ENCODE measurements at places on chromosomes 5 and 9. TPM values are rescaled to one million over a fixed set of nuclear protein-coding genes. Genes with fewer than 3 reads are reported as not detected.

LURAP1L gene
- total RNA-seq = 2.8 TPM

SPINK1 gene
- total RNA-seq = not detected

DNA sequence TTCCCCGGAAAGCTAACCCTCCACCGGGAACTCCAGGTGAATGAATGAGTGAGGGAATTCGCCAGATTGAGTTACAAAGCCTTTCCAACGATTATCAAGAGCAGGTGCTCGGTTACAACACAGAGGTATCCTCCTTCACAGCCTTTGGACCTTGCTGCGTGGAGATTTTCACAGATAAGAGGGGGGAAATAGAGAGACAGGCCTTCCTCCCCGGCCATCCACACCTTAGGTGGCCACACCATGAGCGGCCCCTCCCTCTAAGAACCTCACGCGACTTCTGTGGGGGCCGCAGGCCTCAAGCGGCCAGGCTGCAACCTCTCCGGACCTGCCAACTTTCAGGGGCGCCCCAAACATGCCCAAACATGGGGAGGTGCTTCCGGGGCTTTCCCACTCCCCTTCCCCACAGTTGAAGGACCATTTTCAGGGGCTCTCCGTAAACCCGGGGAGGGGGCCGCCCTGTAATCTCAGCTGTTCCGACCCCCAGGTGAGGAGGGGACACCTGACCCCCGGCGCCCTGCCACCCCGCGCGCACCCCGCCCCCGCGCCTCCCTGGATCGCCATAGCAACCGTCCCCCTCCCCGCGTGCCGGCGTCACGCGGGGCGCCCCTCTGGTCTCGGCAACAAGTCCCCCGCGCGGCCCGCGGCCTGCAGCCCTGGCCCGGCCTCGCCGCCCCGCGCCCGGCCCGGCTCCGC, 603 bp downstream of the DENND1A start:
- peaks cover 25% of the 10 kb centered on the region for H3K4me1 ChIP-seq
- peak overlapping the region; percentile 67 for H3K27ac ChIP-seq
- no peaks in the 10 kb centered on the region for H3K27me3 ChIP-seq
- no peak for DNase-seq
- H3K36me3 ChIP-seq = no peaks in the 10 kb centered on the region

DNA sequence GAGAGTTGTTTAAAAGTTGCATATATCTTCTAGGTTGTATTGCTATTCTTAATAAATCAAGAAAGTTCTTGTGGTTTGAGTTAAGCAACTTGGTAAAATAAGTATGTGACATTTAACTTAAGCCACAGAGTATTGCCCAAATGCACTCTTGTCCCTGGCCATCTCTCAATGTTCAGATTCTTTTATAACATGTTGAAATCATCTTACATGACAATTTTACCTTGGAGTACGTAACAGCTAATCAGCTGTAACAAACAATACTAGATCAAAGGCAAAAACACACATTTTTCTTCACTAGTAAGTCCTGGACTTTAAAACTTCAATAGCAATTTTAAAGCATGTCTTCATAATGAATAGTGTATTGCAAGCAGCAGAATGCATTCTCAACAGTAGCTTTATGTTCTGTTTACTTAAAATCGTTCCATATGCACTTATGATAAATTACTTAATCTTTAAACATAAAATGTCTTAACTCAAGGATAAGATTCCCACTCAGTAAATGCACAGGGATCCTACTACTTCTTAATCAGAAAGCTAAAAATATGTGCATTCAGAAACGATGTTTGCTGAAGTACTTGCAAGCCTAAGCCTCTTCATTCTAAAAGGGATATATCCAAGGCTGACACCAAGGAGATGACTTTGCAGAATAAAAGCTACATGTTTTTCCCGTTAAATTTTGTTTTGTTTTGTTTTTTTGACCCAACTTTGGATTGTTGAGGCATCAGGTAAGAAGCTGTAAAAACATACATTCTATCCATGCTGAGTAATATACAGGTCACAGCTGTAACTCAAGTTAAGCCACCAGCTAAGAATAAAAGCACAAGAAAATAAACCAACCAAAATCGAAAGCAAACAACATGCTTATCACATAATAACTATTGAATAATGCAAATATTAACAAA, 86.1 kb upstream of the NFIB start:
- H3K36me3 ChIP-seq = no peaks in the 10 kb centered on the region
- H3K4me3 ChIP-seq = no peak overlapping the region
- H3K4me1 ChIP-seq = peaks cover 6% of the 10 kb centered on the region
- no peak overlapping the region for H3K27ac ChIP-seq
- no peaks in the 10 kb centered on the region for H3K27me3 ChIP-seq

DNA sequence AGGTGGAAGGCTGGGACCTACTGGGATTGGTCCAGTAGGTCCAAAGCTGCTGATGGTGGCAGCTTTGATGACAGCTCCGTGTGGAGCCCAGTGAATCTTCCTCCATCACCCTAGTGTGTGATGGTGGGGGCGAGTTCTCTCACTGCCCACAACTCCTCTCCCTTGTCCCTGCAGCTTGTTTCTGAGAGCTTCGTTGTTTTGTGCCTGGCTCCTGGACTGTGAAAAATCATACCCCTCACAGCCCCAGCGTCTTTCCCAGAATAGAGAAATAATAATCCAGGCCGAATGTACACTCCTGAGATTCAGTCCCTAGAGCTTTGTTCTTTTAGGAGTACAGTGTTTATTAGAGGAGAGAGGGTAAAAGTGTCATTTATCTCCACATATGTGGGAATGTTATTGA, 372.2 kb downstream of the ENC1 start:
- no peak for DNase-seq
- no peaks in the 10 kb centered on the region for H3K4me1 ChIP-seq
- no peaks in the 10 kb centered on the region for H3K36me3 ChIP-seq
- H3K27ac ChIP-seq = no peak overlapping the region

DNA sequence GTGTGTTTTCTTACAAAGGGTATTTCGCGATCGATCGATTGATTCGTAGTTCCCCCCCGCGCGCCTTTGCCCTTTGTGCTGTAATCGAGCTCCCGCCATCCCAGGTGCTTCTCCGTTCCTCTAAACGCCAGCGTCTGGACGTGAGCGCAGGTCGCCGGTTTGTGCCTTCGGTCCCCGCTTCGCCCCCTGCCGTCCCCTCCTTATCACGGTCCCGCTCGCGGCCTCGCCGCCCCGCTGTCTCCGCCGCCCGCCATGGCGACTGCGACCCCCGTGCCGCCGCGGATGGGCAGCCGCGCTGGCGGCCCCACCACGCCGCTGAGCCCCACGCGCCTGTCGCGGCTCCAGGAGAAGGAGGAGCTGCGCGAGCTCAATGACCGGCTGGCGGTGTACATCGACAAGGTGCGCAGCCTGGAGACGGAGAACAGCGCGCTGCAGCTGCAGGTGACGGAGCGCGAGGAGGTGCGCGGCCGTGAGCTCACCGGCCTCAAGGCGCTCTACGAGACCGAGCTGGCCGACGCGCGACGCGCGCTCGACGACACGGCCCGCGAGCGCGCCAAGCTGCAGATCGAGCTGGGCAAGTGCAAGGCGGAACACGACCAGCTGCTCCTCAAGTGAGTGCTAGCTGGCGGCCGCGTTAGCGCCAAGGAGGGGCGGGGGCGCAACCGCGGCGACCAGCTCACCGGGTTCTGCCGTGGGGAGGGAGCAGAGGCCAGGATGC, 480 bp downstream of the LMNB1 start:
- H3K27ac ChIP-seq = peak overlapping the region; percentile 89
- H3K27me3 ChIP-seq = no peaks in the 10 kb centered on the region
- H3K4me1 ChIP-seq = peaks cover 18% of the 10 kb centered on the region
- no peak for DNase-seq
- H3K4me3 ChIP-seq = peak overlapping the region; percentile 70

DNA sequence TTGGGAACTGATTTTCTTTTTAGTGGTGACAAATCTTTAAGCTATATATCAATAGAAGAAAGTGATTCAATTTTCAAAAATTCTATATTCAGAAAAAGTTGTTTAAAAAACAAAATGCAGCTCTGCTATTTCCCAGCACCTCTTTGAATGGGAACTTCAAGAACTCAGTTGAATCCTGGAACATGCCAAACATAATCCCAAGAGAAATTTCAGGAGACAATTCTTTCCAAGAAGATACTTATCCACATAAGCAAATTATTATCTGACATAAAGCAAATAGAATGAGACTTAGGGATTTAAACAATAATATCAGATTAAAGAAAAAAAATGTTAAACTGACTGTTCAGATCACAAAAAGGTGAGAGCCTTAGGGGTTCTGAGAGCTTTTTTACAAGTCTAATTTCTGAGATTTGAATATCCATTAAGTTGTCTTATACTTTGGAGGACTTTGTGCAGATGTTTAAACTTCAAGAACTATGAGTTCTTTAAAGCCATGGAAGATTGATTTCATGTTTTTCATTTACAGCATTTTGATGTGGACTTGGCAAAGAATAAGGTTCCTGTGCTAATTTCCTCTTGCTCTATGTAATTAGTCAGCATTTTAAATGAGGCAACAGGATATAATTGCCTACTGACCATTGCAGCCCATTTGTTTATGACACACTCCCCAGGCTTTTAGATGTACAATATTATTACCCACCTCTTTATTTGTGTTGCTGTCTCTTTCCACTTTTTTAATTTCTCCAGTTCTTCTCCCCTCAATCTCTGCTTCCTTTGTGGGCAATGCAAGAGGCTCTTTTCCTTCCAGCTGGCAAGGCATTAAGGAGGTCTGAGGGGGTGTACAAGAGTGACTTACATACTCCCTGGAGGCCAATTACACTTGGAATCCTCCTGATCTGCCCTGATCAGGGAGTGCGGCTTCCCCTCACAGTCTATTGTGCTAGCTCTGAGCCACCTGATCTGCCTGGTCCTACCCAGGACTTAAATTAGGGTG, 419.1 kb downstream of the NR2F1-AS1 start:
- peaks cover 9% of the 10 kb centered on the region for H3K4me1 ChIP-seq
- H3K4me3 ChIP-seq = no peak overlapping the region
- DNase-seq = no peak
- no peaks in the 10 kb centered on the region for H3K36me3 ChIP-seq

DNA sequence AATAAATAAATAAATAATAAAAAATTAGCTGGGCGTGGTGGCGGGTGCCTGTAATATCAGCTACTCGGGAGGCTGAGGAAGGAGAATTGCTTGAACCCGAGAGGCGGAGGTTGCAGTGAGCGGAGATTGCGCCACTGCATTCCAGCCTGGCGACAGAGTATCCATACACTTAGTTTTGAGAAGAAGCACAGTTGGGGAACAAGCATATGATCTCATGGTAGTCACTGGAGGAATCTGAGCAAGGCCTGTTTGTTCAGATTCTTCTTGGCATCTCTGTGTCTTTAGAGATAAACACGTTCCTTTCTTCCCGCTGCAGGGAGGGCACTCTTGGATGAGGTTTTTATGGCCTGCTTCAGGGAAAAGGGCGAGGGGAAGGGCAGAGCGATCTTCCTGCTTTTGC, 15.6 kb upstream of the DENND1A start:
- no peak overlapping the region for H3K27ac ChIP-seq
- DNase-seq = no peak
- H3K27me3 ChIP-seq = no peaks in the 10 kb centered on the region
- no peak overlapping the region for H3K4me3 ChIP-seq

- no peak overlapping the region for H3K27ac ChIP-seq
- peaks cover 16% of the 10 kb centered on the region for H3K4me1 ChIP-seq
Measured at GRCh38 chr5:87408204-87408603, 4.5 kb downstream of the CCNH start.

DNA sequence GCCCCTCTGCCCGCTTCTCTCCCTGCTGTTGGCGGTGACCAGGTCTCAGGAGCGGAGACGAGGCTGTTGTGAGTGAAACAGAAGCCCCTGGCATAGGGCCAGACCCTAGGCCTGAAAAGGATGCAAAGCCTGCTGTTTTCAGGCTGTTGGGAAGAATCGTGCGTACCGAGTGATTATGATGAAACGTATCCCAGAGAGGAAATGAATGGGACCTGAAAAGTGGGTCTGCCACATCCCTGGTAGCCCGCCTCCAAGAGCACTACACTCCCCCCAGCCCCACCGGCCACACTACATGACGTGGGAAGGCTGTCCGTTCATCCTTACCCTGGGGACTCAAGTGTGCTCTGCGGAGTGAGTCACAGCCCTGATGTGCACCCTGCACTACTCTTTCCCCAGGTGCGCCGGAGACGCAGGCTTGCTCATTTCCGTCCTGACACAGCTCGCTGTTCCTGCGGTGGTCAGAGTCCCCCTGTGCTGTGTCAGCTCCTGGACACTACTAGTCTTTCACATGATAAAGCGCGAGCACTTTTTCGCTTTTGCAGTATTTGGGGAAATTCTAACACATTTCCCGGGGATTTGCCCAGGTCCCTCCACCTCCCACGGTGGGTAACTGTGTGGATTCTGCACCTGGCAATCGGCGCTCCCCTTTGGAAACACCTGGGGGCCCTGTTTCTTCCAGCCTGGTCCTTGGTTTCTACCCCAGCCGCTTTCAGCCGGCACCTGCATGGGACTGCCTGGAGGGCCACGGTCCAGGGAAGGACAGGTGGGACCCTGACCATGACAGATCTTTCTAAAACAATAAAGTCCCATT, 91.5 kb downstream of the ANKRD33B start:
- H3K4me1 ChIP-seq = no peaks in the 10 kb centered on the region
- H3K4me3 ChIP-seq = no peak overlapping the region
- no peak for DNase-seq
- no peak overlapping the region for H3K27ac ChIP-seq

DNA sequence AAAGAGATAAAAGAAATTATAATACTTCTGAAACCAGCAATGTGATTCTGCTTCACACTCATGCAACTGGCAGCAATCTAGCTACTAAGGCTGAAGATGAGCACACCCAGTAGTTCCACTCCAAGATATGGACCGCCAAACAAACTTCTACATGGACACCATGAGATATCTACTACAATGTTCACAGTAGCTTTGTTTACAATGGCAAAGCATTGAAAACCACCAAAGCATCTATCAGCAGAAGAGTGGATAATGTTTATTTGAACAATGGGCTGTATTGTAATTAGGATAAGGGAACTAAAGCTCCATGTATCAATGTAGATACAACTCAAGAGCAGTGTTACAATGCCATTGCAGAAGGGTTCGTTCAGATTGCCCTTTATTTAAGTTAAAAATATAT, 91.2 kb upstream of the ERBIN start:
- H3K27me3 ChIP-seq = no peaks in the 10 kb centered on the region
- no peaks in the 10 kb centered on the region for H3K36me3 ChIP-seq
- no peaks in the 10 kb centered on the region for H3K4me1 ChIP-seq
- H3K27ac ChIP-seq = no peak overlapping the region
- H3K4me3 ChIP-seq = no peak overlapping the region
